AG08395 (cell line): ENCODE measurements at places on chromosomes 11 and 22.

DNA sequence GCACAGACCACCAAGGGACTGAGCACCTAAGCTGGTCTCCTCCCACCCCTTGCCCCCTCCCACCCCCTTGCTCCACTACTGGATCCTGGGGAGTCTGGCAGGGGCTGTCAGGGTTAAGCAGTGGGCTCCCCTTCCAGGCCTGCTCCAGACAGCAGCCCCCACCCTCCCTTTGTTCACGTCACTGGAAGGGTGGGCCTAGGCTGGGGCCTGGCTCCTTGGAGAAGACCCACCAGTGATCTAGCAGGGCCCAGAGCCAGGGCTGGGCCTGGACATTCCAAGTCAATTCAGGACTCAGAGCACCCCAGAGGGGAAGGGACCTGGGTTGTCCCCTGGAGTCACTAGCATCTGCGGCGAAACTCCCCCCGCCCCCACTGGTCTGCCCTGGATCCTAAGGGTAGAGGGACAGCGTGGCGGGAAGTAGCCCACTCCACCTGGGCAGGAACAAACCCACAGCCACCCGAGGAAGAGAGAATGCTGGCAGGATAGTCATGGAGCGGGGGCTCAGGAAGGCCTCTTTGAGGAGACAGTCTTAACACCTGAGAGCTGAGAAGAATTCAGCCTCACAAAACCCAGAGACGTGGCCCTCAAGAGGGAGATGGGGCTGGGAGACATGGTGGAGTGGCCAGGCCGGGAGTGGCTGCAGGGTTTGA, 45.8 kb downstream of the IGLL1 start:
- no peak for DNase-seq

GRCh38 chr11:122976734-122977469, 4.7 kb downstream of the BSX start:
- no peak for DNase-seq

DNA sequence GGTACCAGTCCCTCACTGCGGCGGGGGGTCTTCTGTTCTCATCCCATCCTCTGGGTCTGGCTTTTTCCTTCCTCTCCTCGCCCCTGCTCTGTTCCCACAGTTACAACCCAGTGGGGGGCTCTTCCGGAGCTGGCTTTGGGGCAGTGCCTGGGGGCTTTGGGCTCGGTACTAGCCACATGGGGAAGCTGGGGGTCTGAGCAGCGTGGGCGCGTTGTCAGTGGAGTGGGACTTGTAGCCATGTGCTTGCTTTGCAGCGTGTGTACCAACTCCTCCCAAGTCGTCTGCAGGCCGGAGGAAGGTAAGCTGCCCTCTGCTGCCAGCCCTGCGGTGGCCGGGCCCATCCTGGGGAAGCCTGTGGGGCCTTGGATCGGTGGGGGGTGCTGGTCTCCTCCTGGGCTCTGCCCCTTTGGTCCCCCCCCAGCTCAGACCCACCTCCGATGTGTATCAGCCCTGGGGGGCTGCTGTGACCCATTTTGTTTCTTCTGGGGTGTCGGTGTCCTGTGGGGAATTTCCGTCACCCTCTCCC, 17.5 kb downstream of the MUC2 start:
- no peak for DNase-seq

GRCh38 chr22:32723643-32724042, 77.9 kb upstream of the TIMP3 start:
- DNase-seq, result peak; percentile 89

- DNase-seq, result no peak
Observed at GRCh38 chr11:96199563-96200025, 143.4 kb downstream of the MAML2 start.

GRCh38 chr11:129251067-129251466, 58.9 kb upstream of the ARHGAP32 start:
- no peak for DNase-seq

DNA sequence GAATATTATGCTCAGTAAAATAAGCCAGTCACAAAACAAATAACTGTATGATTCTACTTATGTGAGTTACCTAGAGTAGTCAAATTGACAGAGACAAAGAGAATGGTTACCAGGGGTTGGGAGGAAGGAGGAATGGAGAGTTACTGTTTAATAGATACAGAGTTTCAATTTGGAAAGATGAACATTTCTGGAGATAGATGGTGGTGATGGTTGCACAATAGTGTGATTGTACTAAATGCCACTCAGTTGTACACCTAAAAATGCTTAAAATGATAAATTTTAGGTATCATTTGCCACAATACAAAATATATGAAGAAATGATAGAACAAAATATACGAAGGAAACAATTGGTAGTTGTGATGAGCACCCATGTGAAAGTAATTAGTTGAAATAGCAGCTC, 43.4 kb downstream of the PDHX start:
- DNase-seq, result no peak

GRCh38 chr11:39149214-39149613, 2310.2 kb downstream of the LRRC4C start:
- no peak for DNase-seq

GRCh38 chr11:107669191-107669740, 42.6 kb downstream of the SLN start:
- DNase-seq, result no peak

- no peak for DNase-seq
Observed at GRCh38 chr11:84372381-84372950, 1086.3 kb upstream of the CCDC90B start.

GRCh38 chr22:47110817-47111443, 348.5 kb downstream of the TBC1D22A start:
- no peak for DNase-seq

- peak; percentile 92 for DNase-seq
Observed at GRCh38 chr11:26947379-26947844, 46.5 kb upstream of the FIBIN start.

DNA sequence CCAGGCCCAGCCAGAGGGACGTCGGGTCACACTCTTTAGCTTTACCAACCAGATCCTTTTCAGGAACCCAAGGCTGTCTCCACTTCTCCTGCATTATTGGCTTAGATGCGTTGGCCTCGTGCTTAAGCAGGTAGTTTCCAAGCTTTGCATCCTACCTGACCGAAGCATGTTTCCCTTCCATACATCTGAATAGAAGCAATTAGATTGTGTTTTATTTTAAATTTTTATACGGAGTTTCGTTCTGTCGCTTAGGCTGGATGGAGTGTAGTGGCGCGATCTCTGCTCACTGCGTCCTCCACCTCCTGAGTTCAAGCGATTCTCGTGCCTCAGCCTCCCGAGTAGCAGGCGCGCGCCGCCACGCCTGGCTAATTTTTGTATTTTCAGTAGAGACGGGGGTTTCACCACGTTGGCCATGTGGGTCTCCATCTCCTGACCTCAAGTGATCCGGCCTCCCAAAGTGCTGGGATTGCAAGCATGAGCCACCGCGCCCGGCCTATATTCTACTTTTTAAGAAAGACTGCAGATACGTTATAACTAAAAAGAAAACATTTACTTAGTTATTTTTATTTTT, 677 bp downstream of the DYNC2H1 start:
- DNase-seq, result no peak

DNA sequence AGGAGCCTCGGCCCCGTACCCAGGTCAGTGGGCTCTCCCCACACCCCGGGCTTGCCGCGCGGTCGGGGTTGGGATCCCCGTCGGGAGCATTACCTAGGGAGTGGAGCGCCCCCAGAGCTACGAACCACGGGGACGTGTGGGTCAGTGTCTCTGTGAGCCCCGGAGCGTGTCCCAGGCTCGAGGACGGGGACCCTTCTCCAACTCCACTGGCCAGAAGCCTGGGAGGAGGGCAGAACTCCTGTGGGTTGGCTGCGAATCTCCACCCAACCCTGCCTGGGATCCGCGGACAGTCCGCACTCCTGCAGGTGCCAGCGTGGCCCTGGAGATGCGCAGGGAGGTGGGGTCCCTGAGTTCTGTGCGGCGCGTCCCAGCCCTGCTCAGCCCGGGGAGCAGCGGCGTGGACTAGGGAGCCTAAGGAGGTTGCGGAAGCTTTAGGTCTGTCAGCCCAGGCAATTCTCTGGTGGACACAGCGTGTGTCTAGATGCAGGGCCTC, 346 bp downstream of the PPFIBP2 start:
- peak; percentile 23 for DNase-seq

DNA sequence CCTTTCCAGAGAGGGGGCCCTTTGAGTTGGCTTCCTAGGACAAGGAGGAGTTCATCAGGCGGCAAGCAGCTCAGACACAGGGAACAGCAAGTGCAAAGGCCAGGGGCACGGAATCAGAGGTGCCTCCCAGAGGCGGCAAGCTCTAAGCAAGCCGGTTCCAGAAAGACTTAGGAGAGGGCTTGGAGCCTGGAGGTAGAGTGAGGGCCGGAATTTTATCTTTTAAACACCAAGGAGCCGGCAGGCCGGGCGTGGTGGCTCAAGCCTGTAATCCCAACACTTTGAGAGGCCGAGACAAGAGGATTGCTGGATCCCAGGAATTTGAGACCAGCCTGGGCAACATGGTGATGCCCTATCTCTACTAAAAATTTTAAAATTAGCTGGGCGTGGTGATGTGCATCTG, 26.6 kb downstream of the FADD start:
- DNase-seq, result no peak

GRCh38 chr22:41915035-41915785, at the start of gene SHISA8:
TSS of gene SHISA8 (minus strand) at chr22:41915074. CDS start at chr22:41914667, 407 bp downstream.
- DNase-seq, result peak; percentile 34

- DNase-seq, result no peak
Observed at GRCh38 chr11:16070573-16070972, 285.8 kb downstream of the SOX6 start.
